Stimulated activated CD4-positive, alpha-beta T cell treated with anti-CD3 and anti-CD28 coated beads, Interleukin-2, amount 100 ng/mL, for 24 hours (primary cell): ENCODE measurements at places on chromosomes 16 and 17.
A peak's percentile ranks its signal among the peaks of the same experiment; 100 is the strongest.

DNA sequence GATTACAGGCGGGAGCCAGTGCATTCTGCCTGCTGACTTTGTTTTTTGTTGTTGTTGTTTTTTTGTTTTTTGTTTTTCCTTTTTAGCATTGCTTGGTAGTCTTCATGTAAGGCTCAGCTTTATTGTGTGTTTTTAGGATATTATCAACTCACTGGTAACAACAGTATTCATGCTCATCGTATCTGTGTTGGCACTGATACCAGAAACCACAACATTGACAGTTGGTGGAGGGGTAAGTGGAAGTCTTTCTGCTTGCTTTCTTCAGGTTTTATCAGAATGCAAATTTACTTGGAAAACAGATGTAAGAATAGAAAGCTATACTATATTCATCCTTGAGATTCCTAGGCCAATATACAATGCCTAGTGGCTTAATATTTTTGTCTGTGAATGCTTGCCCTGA lies 3.3 kb upstream of the CMTM1 start:
- no peak for DNase-seq

DNA sequence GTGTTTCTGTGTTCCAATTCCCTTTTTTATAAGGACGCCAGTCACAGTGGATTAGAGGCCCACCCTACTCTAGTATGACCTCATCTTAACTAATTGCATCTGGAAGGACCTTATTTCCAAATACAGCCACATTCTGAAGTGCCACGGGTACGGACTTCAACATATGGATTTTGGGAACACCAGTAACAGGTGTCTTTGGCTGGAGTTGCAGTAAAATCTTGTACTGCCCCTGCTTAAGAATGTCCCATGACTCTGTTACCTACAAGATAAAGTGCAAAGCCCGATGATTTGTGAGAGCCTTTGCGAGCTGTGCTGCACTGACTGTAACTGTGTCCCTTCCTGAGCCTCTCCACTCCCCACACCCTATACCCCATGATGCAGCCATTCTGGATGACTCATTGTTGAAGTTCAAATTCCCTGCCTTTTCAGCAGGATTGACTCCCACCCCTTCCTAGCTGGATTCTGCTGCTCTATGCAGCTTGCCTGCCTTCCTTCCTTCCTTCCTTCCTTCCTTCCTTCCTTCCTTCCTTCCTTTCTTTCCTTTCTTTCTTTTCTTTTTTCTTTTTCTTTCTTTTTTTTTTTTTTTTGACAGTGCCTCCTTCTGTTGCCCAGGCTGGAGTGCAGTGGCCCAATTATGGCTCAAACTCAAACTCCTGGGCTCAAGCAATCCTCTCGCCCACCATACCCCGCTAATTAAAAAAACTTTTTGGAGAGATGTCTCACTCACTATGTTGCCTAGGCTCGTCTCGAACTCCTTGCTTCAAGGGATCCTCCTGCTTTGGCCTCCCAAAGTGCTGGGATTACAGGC lies 2.1 kb downstream of the HCRT start:
- DNase-seq: no peak

GRCh38 chr17:77741109-77741508 lies 217.4 kb upstream of the TNRC6C start:
- peak; percentile 42 for DNase-seq

DNA sequence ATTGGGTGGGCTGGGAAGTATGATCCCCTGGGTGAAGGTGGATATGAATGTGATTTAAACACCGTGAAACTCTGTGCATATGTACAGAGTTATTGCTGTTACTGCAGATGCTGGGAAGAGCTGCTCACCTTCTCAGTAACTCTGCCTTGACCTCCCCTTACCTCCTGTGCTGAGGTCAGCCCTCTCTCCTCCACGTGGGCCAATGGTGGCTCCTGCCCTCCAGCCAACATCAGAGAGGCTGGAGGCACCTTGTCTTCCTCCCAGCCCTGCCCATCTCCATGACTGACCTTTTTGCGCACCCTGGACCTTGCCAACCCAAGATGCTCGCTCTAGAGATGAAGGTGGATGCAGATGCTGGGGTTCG lies 387 bp upstream of the ASB16 start:
- DNase-seq: no peak

GRCh38 chr17:2084766-2085647 lies 30.1 kb downstream of the HIC1 start:
- no peak for DNase-seq

- peak; percentile 61 for DNase-seq
Observed at GRCh38 chr17:82449131-82449882, 1.2 kb downstream of the CYBC1 start.

GRCh38 chr17:58575511-58575910 lies 61.1 kb upstream of the MTMR4 start:
- DNase-seq: no peak

DNA sequence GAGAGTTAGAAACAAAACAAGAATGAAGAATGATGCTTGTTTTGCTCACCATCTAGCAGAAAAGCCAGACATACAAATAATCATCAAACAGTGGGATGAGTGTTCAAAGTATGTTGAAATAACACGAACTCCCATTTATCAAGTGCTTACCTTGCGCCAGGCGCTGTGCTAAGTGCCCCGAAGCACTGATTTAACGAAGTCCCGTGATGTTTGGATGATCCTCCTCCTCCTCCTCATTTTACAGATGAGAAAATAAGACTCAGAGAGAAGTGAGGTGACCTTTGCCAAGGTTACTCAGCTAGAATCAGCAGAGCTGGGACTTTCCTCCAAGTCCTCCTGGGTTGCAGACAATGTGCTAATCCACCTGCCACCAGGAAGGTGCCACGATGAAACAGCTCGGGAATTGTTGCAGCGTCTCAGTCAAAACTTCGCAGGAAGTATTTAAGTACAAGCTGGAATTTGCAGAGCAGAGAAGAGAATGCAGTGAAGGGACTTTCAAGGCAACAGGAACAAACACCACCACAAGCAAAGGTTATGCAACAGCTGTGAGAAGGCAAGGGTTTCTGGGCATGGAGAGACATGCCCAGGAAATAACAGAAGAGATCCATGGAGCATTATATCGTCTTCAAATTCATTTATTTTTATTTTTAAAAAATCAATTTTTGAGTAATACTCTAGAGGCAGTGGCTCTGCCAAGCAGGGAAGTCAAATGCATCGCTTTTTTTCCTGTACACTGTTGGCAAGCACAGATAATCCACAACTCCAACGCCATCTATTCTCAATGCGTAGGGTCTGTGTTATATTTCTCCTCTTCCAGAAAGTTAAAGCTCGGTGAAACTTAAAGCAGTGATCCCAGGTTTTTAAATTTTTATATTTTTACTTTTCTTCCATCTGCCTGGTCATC lies 11.1 kb downstream of the PRCD start:
- no peak for DNase-seq

DNA sequence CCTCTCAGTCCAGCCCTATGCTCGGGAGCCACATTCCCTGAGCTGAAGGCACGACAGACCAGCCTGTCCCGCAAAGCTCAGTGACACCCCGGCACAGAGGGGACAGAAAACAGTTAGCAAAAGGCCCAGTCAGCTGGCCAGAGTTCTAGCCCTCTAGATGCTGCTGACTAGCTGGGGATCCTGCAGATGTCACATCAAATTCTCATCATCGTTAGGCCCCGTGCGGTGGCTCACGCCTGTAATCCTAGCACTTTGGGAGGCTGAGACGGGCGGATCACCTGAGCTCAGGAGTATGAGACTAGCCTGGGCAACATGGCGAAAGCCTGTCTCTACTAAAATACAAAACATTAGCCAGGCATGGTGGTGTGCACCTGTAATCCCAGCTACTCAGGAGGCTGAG lies 17.2 kb downstream of the UBE2O start:
- no peak for DNase-seq

GRCh38 chr17:54770836-54771235 lies 129.8 kb upstream of the TOM1L1 start:
- no peak for DNase-seq

DNA sequence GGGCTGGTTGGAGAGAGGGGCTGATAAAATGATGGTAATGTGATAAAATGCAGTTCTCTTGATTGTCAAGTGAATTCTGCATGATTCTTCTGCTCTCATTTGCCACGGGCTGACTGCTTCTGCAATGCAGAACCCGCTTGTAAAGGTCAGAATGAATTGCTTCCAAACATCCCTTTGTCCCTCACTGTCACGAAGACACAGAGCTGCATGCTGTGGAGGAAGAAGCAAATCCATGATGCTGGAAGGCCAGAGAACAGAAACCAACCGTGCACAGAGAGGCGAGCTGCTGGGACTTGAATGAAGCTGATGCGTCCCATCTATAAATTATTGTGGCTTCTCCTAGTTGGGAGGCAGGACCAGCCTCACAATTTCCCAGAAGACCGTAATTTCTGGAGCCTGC lies 171.6 kb downstream of the PRKCB start:
- no peak for DNase-seq

DNA sequence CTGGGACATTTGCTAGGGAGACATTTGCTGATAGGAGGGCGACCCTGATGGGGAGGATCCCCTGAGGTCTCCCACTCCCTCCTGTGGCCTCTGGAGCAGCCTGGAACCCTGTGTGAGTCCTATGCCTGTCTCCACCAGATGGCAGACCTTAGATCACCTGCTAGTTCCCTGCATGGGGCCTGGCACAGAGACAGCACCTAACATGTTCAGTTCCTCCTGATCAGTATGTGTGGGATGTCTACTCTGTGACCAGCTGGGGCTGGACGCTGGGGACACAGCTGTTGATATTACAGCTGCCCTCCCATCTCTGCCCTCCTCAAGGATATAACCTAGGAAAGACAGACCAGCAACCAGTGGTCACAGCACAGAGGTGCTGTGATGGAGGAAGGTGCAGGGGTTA lies 1.1 kb upstream of the ADCY7 start:
- no peak for DNase-seq

DNA sequence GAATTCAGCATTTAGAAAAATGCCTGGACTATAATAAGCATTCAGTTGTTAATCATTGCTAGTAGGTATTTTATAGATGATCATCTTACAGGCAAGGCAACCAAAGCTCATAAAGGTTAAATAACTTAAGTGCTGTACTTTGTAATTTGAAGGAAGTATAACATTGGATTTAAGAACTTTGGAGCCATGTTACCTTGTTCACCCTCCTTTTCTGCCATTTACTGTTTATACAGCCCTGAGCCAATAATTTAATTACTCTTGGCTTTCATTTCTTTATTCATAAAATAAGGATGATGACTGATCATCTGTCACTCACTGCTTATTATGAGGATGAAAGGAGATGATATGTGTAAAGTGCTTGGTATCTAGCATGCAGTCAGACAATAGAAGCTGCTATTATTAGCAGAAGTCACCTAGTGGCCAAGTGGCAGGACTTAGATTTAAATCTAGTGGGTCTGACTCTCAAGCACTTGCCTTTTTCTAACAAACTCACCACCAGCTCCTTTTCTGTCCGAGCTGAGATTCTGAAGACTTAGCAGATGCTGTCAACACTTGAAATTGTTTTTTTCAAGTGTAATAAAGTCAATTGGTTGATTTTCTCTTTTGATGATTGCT lies 18.3 kb upstream of the DDX52 start:
- no peak for DNase-seq

GRCh38 chr16:84194470-84195200 lies 3.7 kb downstream of the ADAD2 start:
- peak; percentile 28 for DNase-seq

DNA sequence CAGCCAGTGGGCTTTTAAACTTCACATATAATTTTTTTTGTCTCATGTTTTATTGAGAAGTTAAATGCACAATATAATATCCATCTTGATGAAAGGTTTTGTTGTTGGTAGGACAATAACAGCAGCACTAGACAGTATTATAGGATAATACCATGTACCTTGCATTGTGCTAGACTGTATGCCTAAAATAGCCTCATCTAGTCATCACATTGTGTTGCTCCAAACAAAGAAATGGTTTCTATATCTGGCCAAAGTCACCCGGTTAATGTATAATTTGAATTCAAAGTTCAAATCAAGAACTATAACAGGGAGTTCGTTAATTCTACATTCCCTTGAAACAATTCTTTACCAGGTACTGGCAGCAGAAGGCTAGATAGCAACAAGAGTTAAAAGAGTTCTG lies 104.9 kb downstream of the KCNJ2 start:
- no peak for DNase-seq

GRCh38 chr17:66353937-66354401 lies 51.6 kb downstream of the PRKCA start:
- DNase-seq: no peak

GRCh38 chr17:19647697-19648474 lies 665 bp upstream of the ALDH3A2 start:
- peak; percentile 39 for DNase-seq

DNA sequence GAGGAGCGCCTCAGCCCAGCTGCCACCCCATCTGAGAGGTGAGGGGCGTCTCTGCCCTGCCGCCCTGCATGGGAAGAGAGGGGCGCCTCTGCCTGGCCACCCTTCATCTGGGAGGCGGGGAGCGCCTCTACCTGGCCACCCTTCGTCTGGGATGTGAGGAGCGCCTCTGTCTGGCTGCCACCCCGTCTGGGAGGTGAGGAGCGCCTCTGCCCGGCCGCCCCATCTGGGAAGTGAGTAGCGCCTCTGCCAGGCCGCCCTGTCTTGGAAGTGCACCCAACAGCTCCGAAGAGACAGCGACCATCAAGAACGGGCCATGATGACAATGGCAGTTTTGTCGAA lies 114.4 kb upstream of the CES5A start:
- DNase-seq: no peak

DNA sequence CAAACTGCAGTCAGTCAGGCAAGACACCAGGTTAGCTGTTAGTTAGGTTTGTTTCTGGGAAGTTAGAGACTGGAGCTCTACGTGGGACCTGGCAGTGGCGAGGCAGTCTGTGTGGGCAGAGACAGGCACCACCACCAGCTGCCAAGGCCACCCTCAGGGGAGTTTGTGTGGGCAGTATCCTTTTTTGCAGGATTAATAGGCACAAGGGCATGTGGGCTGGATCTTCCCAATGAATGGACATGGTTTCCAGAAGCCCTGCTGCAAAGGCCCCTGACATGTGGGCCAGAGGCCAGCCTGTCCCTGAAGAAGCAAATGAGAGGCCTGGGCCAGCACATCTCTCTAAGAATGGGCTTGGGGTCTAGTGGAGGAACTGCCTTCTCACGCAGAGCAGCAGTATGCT lies 19.2 kb upstream of the SREBF1 start:
- DNase-seq: no peak

DNA sequence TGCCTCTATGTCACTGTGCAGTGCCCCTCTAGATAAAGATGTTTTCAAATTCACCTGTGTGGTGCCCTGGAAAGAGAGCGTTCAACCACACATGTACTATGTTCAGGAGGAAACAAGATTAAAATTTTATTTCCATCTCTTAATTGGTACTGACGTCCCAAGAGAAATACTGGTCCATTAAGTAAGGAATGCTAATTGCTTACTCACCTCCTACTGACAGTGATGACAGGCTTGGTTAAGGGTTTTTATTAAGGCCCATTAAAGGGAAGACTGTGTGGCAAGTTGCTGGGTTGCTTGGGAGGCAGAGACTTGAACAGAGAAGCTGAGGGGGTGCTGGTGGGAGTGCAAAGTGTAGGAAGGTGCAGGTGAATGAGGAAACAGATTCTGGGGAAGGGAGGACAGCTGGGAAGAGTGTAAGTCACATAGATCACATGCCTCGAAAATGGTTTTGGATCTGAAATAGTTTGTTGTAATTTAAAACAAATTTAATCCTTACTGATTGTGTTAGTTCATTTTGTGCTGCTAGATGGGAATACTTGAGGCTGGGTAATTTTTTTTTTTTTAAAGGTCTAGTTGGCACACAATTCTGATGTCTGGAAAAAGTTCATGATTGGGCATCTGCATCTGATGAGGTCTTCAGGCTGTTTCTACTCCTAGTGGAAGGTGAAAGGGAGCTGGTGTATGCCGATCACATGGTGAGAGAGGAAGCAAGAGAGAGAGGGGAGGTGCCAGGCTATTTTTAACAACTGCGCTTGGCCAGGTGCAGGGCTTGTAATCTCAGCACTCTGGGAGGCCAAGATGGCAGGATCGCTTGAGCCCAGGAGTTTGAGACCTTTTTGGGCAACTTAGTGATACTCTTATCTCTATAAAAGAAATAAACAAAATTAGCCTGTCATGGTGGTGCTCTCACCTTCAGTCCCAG lies 140.5 kb downstream of the CACNG3 start:
- no peak for DNase-seq
